ENCODE measurements at places on chromosomes 4 and X. TPM values are rescaled to one million over a fixed set of nuclear protein-coding genes. Genes with fewer than 3 reads are reported as not detected.

- no peaks in the 10 kb centered on the region for H3K4me1 ChIP-seq
- no peaks in the 10 kb centered on the region for H3K27me3 ChIP-seq
- no peaks in the 10 kb centered on the region for H3K36me3 ChIP-seq
- H3K27ac ChIP-seq = no peak overlapping the region
Observed at GRCh38 chrX:75038925-75039324, 113.7 kb upstream of the NEXMIF start.

- peak overlapping the region; percentile 78 for H3K27ac ChIP-seq
- H3K27me3 ChIP-seq = no peaks in the 10 kb centered on the region
- H3K4me3 ChIP-seq = peak overlapping the region; percentile 63
- DNase-seq = no peak
Observed at GRCh38 chr4:36283912-36284465, 2.6 kb downstream of the DTHD1 start.

GRCh38 chr4:95580226-95580625, 31.5 kb upstream of the UNC5C start:
- no peaks in the 10 kb centered on the region for H3K4me1 ChIP-seq
- H3K4me3 ChIP-seq = no peak overlapping the region
- H3K27me3 ChIP-seq = no peaks in the 10 kb centered on the region
- no peak for DNase-seq

DNA sequence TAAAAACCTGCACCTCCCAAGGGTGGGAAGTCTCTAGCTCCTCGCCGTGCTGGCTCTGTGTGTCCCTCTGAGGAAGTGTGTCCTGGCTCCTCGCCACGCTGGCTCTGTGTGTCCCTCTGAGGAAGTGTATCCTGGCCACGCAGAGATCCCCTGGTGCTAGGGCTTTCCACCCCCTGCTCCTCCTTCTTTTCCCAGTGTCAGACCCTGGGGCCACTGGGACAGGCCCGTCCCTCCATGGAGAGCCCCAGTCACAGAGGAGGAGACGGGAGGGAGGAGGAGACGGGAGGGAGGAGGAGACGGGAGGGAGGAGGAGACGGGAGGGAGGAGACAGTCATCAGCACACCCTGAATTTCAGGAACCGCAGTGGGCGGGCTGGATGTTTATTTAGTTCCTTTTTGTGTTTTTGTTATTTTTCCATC, 53.8 kb upstream of the HGFAC start:
- peaks cover 8% of the 10 kb centered on the region for H3K27me3 ChIP-seq
- H3K36me3 ChIP-seq = no peaks in the 10 kb centered on the region
- no peak overlapping the region for H3K27ac ChIP-seq
- no peak overlapping the region for H3K4me3 ChIP-seq
- no peak for DNase-seq

DNA sequence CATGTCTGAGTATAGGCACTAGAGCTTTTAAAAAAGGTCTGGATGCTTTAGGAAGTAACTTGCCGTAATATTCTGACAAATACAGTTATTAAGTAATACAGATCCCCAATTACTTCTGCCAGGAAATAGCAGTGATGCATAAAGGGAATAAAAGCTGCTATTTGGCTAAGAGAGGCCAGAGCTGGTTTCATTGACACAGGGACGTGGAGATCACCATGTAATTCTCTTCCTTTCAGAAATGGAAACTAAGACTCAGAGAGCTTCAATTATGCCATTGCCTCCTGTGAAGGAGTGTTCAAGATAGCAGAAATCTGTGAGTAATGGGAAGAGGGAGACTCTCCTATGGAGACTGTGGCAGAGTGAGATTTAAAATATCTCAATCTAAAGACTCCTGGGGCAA, 238.1 kb downstream of the SLITRK2 start:
- H3K27me3 ChIP-seq = no peaks in the 10 kb centered on the region
- H3K27ac ChIP-seq = no peak overlapping the region
- no peak for DNase-seq
- no peak overlapping the region for H3K4me3 ChIP-seq

DNA sequence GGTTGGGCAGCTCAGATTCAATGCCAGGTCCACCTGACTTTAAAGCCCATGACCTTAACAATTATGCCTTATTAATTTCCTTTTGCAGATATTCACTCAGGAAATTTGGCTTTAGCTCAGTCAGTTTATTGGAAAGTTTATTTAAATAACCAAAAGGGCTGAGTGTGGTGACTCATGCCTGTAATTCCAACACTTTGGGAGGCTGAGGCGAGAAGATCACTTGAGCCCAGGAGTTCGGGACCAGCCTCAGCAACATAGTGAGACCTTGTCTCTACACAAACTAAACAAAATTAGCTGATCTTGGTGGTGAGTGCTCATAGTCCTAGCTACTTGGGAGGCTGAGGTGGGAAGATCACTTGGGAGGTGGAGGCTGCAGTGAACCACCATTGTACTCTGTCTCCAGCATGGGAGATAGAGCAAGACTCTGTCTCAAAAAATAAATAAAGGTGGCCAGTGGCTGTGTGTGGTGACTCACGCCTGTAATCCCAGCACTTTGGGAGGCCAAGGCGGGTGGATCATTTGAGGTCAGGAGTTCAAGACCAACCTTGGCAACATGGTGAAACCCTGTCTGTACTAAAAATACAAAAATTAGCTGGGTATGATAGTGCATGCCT, 43.3 kb downstream of the RHOH start:
- peak overlapping the region; percentile 82 for H3K4me3 ChIP-seq
- H3K36me3 ChIP-seq = peaks cover 65% of the 10 kb centered on the region
- H3K27me3 ChIP-seq = no peaks in the 10 kb centered on the region
- DNase-seq = no peak

DNA sequence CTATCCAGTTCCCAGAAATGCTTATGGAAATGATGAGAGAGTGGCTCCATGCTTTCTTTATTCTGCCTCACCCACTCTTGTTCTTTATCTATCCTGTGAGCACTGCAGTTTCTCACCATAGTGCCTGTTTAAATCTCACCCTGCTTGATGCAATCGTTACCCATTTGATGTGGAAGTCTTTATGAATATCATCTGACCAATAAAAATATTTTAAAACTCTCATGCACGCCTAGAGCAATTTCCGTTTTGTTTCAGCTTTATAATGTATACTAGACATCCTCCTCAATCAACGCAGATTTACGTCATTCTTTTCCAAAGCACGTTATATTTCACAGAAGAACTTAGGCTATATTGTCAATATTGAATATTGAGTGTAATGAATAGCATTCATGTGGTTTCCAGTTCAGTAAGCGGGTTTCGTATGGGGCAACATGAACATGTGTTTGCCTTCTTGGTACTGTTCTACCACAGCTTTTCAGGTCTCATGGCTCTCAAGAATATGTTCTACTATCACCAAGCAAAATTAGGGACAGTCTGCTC, 32.9 kb downstream of the GPM6A start:
- no peaks in the 10 kb centered on the region for H3K36me3 ChIP-seq
- no peaks in the 10 kb centered on the region for H3K4me1 ChIP-seq
- DNase-seq = no peak
- H3K4me3 ChIP-seq = no peak overlapping the region
- H3K27ac ChIP-seq = no peak overlapping the region

GRCh38 chrX:8913655-8914409, 112.6 kb upstream of the FAM9A start:
- H3K4me1 ChIP-seq = no peaks in the 10 kb centered on the region
- no peak overlapping the region for H3K4me3 ChIP-seq
- DNase-seq = no peak
- no peak overlapping the region for H3K27ac ChIP-seq

GRCh38 chr4:89619206-89619962, 217.6 kb downstream of the SNCA start:
- peak overlapping the region; percentile 17 for H3K4me3 ChIP-seq
- H3K4me1 ChIP-seq = peaks cover 19% of the 10 kb centered on the region
- H3K27me3 ChIP-seq = peaks cover 11% of the 10 kb centered on the region
- H3K27ac ChIP-seq = peak overlapping the region; percentile 77
- H3K36me3 ChIP-seq = no peaks in the 10 kb centered on the region

- H3K27ac ChIP-seq = no peak overlapping the region
- DNase-seq = no peak
- no peak overlapping the region for H3K4me3 ChIP-seq
- H3K4me1 ChIP-seq = no peaks in the 10 kb centered on the region
- H3K27me3 ChIP-seq = no peaks in the 10 kb centered on the region
Observed at GRCh38 chr4:41427931-41428600, 109.9 kb upstream of the LIMCH1 start.

DNA sequence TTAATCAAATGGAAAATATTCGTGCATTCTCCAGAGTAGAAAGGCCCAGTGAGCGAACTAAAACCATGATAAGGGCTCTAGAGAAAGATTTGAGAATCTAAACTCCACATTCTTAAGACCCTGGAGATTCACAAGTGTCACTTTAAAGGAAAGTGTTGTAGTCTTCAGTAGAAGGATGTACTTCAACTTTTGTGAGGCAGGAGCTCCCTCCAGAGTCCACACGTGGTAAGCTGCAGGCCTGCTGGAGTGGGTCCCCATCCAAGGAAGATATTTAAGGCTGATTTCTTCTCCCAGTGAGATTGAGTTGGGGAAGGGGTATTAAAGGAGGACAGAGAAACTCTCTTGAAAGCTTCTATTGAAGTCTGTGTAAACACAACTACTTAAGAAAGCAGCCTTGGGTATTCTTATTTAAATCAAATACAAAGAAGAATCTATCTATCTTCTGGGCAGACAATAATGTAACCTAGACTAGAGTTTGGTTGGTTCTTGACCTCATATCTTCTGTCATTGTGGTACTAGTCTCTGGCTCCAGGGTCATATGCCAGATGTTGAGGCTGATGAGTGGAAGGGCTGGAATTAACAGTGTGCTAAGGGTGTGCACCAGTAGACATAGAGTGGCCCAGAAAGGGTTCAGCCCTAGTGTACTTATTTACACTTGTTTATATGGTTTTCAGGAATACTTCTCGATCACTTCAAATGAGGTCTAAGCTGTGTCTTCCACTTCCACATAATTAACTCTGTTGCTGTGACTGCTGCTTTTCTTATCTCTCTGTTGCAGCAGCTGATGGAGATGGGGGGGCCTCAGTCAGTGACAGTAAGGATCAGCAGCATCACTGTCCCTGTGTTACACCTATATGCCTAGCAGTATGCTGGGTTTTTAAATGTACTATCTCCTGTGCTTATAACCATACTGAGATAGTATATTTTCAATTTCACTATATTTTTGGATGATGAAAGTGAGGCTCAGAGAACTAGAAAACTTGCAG, 76.1 kb downstream of the HMGB2 start:
- peak; percentile 69 for DNase-seq
- no peaks in the 10 kb centered on the region for H3K36me3 ChIP-seq
- H3K27ac ChIP-seq = no peak overlapping the region
- no peaks in the 10 kb centered on the region for H3K27me3 ChIP-seq
- H3K4me1 ChIP-seq = no peaks in the 10 kb centered on the region

- no peaks in the 10 kb centered on the region for H3K27me3 ChIP-seq
- H3K36me3 ChIP-seq = no peaks in the 10 kb centered on the region
- DNase-seq = no peak
- no peak overlapping the region for H3K4me3 ChIP-seq
Observed at GRCh38 chr4:182242787-182243186, 415 bp upstream of the TENM3 start.

GRCh38 chrX:74178536-74178935, 125.4 kb upstream of the ZCCHC13 start:
- no peaks in the 10 kb centered on the region for H3K36me3 ChIP-seq
- H3K27ac ChIP-seq = no peak overlapping the region
- H3K27me3 ChIP-seq = no peaks in the 10 kb centered on the region
- no peaks in the 10 kb centered on the region for H3K4me1 ChIP-seq

DNA sequence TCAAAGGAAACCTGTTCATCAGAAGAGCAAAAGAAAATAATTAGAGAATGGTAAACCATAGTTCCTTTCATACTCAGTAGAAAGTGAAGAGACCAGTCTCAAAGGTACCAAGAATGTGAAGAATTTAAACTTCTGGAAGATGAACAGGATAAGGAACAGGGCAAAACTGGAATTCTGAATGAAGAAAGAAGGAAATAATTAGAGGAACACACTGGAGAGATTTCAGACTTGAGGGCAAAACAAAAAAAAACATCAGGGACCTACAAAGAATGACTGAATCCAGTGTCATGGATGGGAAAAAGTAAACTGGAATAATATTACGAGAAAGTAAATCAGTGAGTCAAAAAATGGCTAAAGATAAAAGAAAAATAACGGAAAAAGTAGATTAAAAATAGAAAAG, 245.6 kb upstream of the NEIL3 start:
- H3K36me3 ChIP-seq = no peaks in the 10 kb centered on the region
- no peak overlapping the region for H3K27ac ChIP-seq
- H3K27me3 ChIP-seq = no peaks in the 10 kb centered on the region
- H3K4me1 ChIP-seq = no peaks in the 10 kb centered on the region

- no peak for DNase-seq
- peaks cover 6% of the 10 kb centered on the region for H3K4me1 ChIP-seq
- no peak overlapping the region for H3K27ac ChIP-seq
- H3K27me3 ChIP-seq = peaks cover 30% of the 10 kb centered on the region
- H3K36me3 ChIP-seq = peaks cover 1% of the 10 kb centered on the region
Observed at GRCh38 chr4:112127048-112127637, 18.1 kb upstream of the FAM241A start.

DNA sequence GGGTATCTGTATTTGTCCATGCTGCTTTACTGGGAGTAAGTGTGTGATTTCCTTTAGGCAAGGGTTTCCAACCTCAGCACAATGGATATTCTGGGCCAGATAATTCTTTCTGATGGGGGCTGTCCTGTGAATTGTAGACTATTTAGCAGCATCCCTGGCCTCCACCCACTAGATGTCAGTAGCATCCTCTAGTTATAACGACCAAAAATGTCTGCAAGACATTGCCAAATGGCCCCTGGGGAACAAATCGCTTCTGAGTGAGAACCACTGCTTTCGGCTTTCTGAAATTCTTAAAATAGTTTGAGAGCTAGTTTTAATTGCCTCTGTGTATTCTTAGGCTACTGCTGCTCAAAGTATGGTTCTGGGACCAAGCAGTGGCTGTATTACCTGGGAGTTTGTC, 81.2 kb upstream of the GPM6B start:
- no peaks in the 10 kb centered on the region for H3K27me3 ChIP-seq
- no peak overlapping the region for H3K4me3 ChIP-seq
- no peaks in the 10 kb centered on the region for H3K36me3 ChIP-seq
- no peak for DNase-seq
- H3K4me1 ChIP-seq = no peaks in the 10 kb centered on the region

- H3K36me3 ChIP-seq = peaks cover 19% of the 10 kb centered on the region
- no peaks in the 10 kb centered on the region for H3K27me3 ChIP-seq
- no peak overlapping the region for H3K4me3 ChIP-seq
- H3K4me1 ChIP-seq = peaks cover 3% of the 10 kb centered on the region
Observed at GRCh38 chr4:152870606-152871005, 65.5 kb upstream of the FHDC1 start.

Gene NHS
- total RNA-seq = 1.4 TPM

Gene POF1B
- not detected for total RNA-seq

Gene GAGE12E
- total RNA-seq = not detected

Gene NKX6-1
- total RNA-seq = not detected

Gene TMEM192
- total RNA-seq = 6.4 TPM

Gene SH2D1A
- total RNA-seq = 47.0 TPM

Gene DDX53
- total RNA-seq = not detected

Gene SPATA4
- not detected for total RNA-seq

Gene BCORL1
- 9.1 TPM for total RNA-seq

Gene RAB33A
- total RNA-seq = 38.8 TPM

Gene ANXA3
- total RNA-seq = 7.4 TPM

Gene NDNF
- not detected for total RNA-seq

Gene UGT2B10
- not detected for total RNA-seq

Gene FAM53A
- 0.23 TPM for total RNA-seq

Gene ADGRG4
- not detected for total RNA-seq

Data from activated CD8-positive, alpha-beta memory T cell treated with anti-CD3 and anti-CD28 coated beads, Interleukin-2, amount 10 ng/mL, durations not matched to agents 7 days and 5 days (primary cell).